ENCODE measurements at places on chromosomes 3 and 15. TPM values are rescaled to one million over a fixed set of nuclear protein-coding genes. Genes with fewer than 3 reads are reported as not detected.
A peak's percentile ranks its signal among the peaks of the same experiment; 100 is the strongest.

DNA sequence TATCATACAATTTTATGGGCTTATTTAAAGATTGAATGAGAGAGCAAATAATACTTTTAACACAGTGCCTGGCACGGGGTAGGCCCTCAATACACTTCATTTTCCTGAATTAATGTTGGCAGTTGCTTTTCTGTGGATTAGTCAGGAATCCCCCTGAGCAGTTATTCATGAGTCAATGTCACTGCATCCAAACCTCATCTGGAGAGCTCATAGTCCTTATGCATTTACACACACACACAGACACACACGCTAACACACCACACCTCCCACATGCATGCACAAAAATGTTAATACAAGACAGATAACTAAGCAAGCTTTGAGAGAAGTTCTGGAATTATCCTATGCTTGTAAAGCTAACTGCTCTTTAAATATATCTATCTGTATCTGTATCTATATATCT is 34.0 kb upstream of the TNFAIP8L3 start:
- H3K36me3 ChIP-seq: peaks cover 3% of the 10 kb centered on the region
- no peaks in the 10 kb centered on the region for H3K4me1 ChIP-seq
- H3K27ac ChIP-seq: no peak overlapping the region
- DNase-seq: no peak

DNA sequence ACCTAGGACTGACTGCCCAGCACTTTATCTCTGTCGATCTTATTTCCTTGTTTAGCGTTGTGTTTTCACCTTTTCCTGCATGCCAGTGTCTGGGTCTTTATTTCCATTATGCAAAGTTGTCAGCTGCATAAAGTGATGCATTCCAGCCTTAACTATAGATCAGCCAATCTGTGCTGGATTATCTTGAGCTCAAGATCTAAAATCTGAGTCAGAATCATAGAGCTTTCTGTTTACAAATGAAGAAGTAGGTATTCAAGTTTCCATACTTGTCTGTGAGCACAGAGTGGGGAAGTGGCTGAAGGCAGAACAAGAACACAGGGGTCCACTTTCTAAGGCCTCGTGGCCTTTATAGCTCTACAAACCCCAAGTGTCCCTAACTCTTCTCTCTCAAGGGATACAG is 82.4 kb upstream of the PLCL2 start:
- no peaks in the 10 kb centered on the region for H3K36me3 ChIP-seq
- H3K27ac ChIP-seq: no peak overlapping the region
- no peak for DNase-seq
- no peaks in the 10 kb centered on the region for H3K4me1 ChIP-seq
- peaks cover 2% of the 10 kb centered on the region for H3K27me3 ChIP-seq

ERC2 gene
- total RNA-seq: 15.6 TPM

GRCh38 chr3:196108075-196108743 is 26.3 kb upstream of the TFRC start:
- no peaks in the 10 kb centered on the region for H3K36me3 ChIP-seq
- H3K27ac ChIP-seq: no peak overlapping the region
- no peaks in the 10 kb centered on the region for H3K27me3 ChIP-seq

DNA sequence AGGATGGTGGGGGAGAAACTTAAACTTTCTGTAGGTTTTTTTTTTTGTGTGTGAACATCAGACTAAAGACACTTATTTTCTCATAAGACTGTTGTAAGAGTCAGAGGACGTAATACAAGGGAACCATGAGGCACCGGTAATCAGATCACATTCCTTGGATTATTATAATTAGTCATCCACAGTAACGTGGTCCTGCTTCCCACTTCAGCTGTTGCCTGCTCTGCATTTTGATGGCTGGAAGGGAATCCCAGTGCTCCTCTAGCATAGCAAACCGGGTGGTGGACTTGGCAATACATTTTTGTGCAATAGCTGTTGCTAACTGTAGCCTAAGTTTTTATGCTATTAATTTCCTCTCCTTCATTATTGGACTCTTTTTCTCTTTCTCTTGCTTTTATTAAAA is 294.8 kb downstream of the NR2F2 start:
- H3K4me1 ChIP-seq: peaks cover 14% of the 10 kb centered on the region
- no peak overlapping the region for H3K4me3 ChIP-seq
- peaks cover 17% of the 10 kb centered on the region for H3K27me3 ChIP-seq
- DNase-seq: no peak
- H3K27ac ChIP-seq: no peak overlapping the region

GRCh38 chr3:37197810-37198371 is 23.5 kb upstream of the LRRFIP2 start:
- H3K27me3 ChIP-seq: no peaks in the 10 kb centered on the region
- H3K4me1 ChIP-seq: peaks cover 20% of the 10 kb centered on the region
- H3K4me3 ChIP-seq: no peak overlapping the region

DNA sequence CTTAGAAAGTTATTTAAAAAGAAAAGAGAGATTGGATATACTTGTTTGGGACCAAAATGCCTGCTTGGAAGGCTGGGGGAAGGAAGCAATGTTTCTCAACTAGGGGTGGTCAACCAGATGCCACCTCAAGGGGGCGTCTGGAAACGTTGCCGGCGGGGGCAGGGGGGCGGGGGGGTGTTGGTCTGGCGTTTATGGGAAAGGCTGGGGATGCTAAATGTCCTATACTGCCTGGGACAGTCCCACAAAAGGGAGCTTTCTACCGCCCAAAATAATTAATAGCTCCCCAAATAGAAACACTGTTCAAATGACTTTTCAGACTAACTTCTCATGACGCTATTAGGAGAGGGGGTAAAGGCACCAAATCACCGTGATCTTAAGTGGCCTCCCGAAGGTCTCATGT is 2.2 kb downstream of the POLG start:
- peak overlapping the region; percentile 57 for H3K4me3 ChIP-seq
- H3K36me3 ChIP-seq: peaks cover 17% of the 10 kb centered on the region
- DNase-seq: no peak

DNA sequence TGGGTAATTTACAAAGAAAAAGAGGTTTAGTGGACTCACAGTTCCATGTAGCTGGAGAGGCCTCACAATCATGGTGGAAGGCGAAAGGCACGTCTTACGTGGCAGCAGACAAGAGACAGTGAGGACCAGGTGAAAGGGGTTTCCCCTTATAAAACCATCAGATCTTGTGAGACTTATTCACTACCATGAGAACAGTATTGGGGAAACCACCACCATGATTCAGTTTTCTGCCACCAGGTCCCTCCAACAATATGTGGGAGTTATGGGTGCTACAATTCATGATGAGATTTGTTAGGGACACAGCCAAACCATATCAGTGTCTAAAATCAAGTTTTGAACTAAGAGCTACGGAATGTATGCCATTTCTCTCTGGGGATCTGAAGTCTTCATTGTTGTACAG is 354.8 kb upstream of the C2CD4B start:
- H3K4me1 ChIP-seq: peaks cover 28% of the 10 kb centered on the region
- DNase-seq: no peak
- H3K4me3 ChIP-seq: no peak overlapping the region
- H3K27ac ChIP-seq: no peak overlapping the region

TM4SF1 gene
- 43.5 TPM for total RNA-seq

DNA sequence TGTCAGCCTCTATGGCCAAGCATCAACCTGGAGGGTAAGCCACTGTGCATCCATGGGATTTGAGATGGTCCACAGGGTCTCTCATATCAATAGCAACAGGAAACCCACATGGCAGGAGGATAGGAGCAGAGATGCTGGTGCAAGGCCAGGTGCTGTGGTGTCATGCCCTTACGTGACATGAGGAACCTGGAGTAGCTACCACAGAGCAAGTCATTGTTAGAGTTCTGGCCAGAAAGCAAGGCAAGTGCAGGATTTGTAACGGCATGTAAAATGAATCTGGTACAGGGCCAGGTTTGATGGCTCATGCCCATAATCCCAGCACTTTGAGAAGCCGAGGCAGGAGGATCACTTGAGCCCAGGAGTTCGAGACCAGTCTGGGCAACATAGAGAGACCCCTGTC is 14.8 kb upstream of the ZNF774 start:
- DNase-seq: no peak
- no peak overlapping the region for H3K27ac ChIP-seq
- no peak overlapping the region for H3K4me3 ChIP-seq
- H3K4me1 ChIP-seq: peaks cover 4% of the 10 kb centered on the region
- no peaks in the 10 kb centered on the region for H3K36me3 ChIP-seq

- H3K36me3 ChIP-seq: peaks cover 6% of the 10 kb centered on the region
- no peaks in the 10 kb centered on the region for H3K27me3 ChIP-seq
- no peak overlapping the region for H3K4me3 ChIP-seq
- H3K27ac ChIP-seq: no peak overlapping the region
Measured at GRCh38 chr3:158368271-158368670, 202.7 kb upstream of the MLF1 start.

DAZL gene
- not detected for total RNA-seq

DNA sequence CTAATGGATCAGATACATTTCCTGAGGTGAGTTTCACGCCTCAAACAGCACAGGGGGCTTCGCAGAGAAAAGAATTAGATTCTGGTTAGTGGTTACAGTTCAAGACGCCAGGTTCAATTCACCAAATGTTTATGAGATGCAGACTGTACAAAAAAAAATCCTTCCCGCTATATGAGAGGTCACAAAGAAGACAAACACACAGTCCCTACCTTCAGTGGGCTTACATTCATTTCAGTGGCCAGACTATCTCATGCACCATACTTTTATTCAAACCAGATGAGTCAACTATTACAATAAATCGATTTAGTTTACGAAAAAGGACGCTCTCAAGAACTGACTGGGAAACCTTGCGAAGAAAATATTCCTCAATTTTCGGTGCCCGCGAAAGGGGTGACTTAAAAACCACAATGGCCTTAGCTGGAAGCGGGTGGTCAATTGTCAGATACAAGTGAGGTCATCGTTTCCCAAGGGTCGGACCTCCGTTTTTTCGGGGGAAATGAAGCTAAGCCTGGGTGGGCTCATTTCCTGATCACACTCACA is 695 bp downstream of the METTL6 start:
- peaks cover 34% of the 10 kb centered on the region for H3K4me1 ChIP-seq
- no peaks in the 10 kb centered on the region for H3K27me3 ChIP-seq
- no peak for DNase-seq
